SK-N-SH (cell line): ENCODE measurements at places on chromosomes 2 and 18.

GRCh38 chr2:120439637-120440384 lies 93.9 kb downstream of the INHBB start:
- DNase-seq = no peak

GRCh38 chr2:109218087-109218791 lies 89.2 kb downstream of the SH3RF3 start:
- DNase-seq = no peak

DNA sequence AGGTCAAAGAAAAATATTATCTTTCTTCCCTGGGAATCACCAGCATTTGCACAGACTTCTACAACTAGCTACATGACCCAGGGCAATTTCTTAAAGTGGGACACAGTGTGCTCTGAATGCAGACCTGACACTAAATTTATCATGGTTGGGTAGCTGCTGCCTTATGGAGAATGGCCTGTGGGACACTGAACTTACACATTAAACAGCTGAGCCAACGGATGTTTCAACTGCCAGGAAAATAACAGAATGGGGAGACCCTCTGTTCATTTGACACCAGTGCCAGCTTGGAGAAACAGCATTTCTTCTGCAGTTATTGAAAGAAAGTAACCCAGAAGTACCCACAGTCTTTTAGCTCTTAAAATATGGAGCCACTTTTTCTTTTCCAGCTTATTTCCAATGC lies 54.1 kb downstream of the SLC8A1 start:
- no peak for DNase-seq

DNA sequence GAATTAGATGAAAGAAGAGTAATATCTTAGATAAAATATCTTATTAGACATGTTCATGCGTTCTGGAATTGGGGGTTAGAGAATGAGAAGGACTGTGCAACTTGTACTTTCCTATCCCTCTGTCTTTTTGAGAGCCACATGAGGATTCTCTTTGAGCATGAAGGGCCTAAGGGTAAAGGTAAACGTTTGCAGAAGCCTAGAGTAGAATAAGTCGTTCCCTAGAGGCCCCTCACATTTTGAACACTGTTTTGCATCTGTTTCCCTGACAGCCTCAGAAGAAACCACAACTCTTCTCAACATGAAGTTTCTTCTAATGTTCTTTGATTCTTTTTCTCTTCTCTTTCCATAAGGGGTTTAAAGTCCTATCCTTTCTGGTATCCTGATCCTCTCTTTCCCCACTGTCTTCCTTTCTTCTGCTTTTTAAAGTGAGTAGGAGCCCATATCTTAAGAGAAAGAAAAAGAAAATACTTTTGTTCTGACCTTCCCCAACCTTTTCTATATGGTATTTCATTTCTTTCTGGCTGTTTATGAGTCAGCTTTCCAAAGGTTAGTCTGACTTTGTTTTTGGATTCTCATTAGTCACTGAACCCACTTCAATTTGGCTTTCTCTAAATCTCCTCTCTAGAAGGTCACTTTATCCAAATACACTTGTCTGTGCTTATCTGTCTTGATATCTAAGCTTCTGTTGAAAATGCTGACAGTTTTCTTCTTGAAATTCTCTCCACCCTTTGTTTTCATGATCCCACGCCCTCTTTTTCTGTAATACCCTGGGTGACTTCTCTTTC lies 34.8 kb downstream of the PPP1R1C start:
- no peak for DNase-seq

DNA sequence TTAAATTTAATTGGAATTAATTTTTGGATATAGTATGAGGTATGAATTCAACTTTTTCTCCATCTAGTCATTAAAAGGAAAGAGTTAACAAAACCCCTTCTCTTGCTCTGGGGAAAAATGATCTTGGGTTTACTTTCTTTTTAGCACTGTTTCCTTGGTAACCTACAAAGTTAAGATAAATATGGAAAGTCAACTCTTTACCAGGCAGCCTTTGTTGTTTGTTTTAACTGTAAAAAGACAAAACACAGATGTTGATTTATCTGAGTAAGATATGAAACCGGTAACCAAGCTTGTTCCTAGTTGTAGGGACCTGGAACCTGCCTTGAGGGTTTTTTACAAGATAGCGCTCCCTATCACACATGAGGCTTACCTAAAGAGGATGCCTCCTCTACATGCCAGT lies 10.1 kb upstream of the SANBR start:
- DNase-seq = no peak
